ENCODE measurements at places on chromosomes 3 and 15.

- no peak for DNase-seq
Measured at GRCh38 chr3:84209474-84209873, 749.3 kb upstream of the CADM2 start.

DNA sequence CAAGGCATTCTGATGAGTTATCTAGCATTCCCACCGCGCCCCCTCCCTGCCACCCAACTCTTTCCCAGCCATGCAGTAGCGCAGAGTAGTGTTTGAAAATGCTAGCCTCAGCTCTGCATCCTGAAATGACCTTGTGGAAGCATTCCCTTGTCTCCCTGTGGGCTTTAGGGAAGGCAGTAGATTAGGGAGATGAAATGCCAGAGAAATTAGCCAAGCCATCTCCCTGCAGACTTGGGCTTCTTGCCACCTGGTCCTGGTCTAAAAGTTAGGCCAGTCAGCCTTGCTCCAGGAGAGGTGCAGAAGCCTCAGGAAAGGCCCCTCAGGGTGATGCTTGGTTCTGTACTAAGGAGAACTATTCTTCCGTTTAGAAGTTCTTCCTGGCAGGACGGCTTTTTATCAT lies 231.2 kb downstream of the CACNA2D3 start:
- DNase-seq: no peak

- DNase-seq: no peak
Measured at GRCh38 chr3:182491577-182491976, 301.7 kb upstream of the ATP11B start.

GRCh38 chr3:50220109-50220508 lies 15.0 kb downstream of the SLC38A3 start:
- DNase-seq: no peak

- no peak for DNase-seq
Measured at GRCh38 chr3:195064300-195064931, 206.5 kb downstream of the XXYLT1 start.
